ENCODE measurements at places on chromosomes 3 and 15.

DNA sequence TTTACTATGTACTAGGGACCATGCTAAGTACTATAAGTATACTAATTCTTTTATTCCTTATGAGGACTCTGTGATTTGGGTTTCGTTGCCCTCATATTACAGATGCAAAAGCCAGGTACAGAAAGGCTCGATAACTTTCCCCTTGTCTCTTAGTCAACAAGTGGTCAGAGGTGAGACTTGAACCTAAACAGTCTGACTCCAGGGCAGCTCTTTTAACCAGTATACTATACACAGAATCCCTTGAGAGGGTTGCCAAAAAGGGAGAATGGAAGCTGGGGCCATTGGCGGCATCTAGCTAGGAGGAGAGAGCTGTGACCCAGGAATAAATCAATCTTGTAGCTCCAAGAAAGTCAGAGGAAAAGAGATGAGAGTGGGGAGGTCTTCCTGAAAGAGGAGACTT, 92.4 kb downstream of the TOP2B start:
- DNase-seq = no peak

DNA sequence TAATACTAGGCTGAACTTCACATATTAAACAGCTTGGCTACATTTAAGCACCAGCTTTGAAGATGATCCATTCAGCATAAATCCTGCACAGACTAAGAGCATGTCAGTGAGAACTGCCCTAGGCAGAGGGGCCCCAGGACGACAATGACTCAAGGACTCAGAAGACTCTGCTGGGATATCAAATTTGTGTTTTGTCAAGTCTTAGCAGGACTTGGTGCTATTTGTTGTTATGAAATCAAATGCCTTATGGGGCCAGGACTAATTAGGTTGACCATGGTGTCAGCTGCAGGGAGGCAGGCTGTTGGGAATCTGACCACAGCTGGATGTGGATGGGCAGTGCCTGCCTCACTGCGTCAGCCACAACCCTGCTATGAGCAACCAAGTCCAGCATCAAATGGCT, 91.8 kb downstream of the RYR3 start:
- DNase-seq = no peak

DNA sequence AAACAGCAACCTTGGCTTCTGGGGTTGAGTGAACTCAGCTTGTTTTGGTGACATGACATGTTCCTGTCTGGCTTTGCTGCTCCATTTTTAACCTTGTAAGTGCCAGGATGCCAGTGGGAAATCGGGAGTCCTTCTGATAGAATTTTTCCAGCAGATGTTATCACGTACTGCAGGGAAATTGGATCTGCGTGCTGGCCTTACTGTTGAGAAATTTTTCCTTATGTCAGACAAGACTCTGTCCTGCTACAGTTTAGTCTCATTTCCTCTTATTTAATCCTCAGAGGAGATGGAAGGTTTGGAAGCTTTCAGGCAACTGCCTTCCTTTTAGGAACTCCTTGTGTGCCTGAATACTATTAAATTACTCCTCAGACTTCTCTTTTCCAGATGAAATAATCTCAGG, 80.6 kb downstream of the PGPEP1L start:
- no peak for DNase-seq

DNA sequence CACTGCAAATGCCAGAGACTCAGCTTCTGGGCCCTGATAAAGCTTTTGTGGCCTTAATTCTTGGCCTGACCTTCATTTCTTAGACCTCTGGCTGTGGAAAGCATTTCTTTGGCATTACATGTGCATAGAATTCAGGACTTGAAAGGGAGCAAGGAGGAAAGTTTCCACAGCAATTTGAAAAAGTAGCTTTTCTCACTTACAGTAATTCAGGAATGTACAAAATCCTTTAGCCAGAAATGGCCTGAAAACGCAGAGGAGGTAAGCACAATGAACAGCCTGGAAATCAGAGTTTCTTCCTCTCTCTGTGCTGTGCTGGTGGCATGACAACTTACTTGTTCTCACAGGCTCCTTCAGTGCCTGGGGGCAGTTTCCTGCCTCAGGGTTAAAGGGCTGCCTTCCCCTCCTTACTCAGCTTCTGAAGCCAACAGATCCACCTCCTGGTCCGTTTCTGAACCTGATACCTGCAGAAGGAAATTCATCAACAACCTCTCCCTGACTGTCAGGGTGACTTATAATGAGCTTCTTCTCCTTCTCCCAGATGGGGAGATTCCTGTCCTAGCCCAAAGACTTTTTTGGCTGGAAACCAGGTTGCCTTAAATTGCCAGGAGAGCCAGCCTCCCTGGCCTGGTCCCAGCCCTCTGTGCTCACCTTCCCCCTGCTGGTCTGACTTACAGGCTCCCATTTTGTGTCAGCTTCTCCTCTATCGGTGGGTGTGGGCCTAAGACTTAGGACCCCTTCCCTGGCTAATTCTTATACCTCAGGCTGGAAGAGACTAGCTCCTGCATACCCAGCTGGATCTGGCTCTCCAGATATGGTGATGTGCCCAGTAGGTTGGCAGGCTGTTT, 102.3 kb downstream of the MYRIP start:
- no peak for DNase-seq

DNA sequence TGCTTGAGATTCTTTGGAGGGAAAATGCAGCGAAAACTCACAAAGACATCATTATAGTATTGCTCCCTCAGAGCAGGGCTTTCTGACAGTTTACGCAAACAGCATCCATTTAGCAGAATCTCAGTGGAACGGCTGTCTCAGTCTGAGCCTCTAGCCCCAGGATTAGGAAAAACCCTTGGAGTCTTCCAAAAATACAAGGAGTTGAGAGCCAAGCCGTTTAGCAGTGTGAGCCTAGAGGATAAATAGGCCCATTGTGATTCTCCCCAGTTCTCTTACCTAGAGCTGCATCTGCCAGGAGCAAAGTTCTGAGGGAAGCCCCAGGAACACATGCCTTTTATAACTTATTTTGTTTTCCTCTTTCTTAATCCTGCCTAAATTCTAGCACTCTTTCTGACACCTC, 359.6 kb downstream of the NTRK3 start:
- DNase-seq = no peak

DNA sequence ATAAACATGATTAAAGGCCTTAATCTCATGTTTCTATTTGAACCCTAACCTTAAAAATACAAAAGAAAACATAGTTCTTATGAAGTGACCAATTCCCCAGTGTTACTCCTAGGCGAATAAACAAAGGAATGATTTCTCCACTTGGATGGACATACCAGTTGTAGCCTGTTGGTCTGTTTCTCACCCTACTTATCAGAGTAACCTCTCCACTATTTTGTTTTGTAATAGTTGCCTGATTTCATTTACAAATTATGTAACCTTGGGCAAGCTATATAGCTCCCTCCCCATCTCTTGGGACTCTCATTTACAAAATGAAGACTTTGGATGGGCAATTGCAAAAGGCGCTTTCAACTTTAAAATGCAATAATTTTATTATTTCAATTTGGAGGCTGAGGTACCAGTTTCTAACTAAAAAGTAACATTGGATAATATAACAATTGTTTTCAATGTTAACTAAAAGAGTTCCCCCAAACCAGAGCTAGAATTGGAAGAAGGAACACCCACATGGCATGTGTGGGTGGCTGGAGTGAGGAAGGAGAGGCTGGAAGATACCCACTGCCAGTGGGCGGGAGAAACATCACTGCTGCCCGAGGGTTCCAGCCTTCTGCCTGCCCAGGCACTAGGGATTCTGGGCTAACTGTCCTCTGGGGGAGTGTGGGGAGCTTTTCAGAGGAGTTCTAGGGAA, 74.2 kb downstream of the RFTN1 start:
- no peak for DNase-seq

GRCh38 chr3:113222451-113223086, 11.2 kb downstream of the BOC start:
- no peak for DNase-seq

GRCh38 chr15:67859331-67859946, 19.6 kb upstream of the RNU6-1 start:
- DNase-seq = no peak

DNA sequence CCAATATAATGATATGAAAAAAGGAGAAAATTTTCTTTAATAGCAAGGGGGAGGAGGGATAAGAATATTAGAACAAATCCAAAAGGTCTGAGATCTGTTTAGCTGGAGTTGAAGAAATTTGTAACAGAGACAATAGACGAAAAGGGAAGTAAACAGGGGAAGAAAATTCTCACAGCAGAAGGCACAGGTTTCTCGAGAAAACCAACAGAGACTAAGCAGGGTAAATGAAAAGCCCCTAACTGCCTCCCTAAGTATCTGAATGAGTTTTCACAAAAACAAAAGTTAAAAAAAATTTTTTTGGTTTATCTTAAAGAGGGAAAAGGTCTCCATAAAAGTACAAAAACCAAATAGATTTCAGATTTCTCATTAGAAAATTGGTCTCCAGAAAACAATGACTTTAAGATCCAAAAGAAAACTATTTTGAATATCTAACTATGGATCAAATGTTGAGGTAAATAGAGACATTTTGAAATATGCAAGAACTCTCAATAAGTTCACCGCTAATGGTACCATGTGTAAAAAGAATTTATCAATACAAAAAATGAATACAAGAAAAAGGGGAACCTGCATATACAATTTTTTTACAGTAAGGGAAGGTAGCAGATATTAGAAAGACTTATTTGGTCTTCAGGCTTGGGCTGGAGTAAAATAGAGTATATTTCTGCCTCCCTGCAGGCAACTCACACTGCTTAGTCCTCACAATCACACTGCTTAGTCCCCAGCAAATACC, 23.9 kb upstream of the NEK10 start:
- no peak for DNase-seq

- no peak for DNase-seq
Observed at GRCh38 chr3:112319516-112320276, 13.3 kb upstream of the CD200 start.

DNA sequence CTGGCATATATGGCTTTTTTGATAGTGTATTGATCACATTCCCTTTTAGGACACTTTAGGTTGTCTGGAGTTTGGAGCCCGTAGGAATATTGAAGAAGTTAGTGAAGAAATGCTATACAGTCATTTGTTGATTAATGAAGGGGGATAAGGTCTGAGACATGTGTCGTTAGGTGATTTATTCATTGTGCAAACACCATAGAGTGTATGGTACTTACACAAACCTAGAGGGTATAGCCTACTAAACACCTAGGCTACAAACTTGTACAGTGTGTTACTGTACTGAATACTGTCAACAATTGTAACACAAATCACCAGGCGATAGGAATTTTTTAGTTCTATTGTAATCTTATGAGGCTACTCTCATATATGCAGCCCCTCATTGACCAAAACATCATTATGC, 3.3 kb downstream of the TPM1 start:
- no peak for DNase-seq

GRCh38 chr3:176554791-176555654, 642.3 kb downstream of the TBL1XR1 start:
- DNase-seq = no peak

GRCh38 chr3:159751146-159751545, 237.5 kb upstream of the IL12A start:
- no peak for DNase-seq

- no peak for DNase-seq
Observed at GRCh38 chr3:189142527-189142926, 29.2 kb upstream of the TPRG1 start.

DNA sequence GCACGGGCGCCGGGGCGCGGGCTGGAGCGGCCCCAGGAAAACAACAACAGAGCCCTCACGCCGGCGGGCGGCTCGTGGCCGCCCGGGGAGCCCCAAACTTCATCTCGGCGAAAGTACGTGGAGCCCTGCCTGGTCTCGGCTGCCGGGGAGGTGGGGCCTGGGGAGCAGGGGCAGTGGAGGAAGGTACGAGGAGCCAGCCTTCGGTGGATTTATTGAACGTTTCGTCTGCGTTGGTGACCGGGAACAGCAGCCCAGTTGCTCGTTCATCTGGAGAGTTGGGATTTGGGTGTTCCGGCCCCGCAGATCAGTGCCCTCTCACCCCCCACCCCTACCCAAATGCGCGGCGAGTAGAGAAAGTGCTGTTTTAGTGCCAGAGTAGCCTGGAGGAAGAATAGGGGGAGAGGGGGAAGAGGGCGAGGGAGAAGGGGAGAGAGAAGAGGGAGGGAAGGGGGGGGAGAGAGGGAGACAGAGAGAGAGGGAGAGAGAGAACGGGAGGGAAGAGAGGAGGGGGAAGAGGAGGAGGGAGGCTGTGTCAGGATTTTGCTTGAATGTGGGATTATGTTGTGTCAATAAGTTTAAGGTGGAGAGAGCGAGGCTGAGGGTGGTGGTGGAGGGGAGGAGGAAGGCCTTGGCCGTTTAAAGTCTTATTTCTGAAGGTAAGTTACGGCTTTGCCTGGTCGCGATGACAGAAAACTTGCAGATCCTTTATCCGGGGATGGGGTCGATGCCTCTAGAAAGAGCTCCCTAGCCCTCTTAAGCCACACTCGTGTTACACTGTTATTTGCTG, 970 bp downstream of the BBX start:
- peak; percentile 42 for DNase-seq

- no peak for DNase-seq
Observed at GRCh38 chr3:42012935-42013690, 51.2 kb upstream of the ULK4 start.

DNA sequence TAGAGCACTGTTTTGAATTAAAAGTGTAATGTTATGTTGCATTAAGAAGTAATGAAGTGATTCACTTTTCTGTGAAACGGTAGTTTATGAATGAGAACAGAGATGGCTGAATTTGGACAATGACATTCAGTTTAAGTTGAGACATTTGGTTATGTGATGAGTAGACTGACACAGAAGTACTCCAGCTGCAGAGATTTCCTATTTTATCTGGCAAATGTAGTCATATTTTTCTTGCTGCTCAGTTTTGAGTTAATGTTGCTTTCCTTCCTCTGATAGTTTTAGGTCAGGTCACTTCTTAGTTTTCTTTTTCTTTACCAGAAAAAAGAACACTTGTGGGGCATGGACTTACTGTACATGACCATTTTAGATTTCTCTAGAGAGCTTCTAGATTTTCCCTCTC, 51.2 kb downstream of the ASB7 start:
- DNase-seq = no peak

DNA sequence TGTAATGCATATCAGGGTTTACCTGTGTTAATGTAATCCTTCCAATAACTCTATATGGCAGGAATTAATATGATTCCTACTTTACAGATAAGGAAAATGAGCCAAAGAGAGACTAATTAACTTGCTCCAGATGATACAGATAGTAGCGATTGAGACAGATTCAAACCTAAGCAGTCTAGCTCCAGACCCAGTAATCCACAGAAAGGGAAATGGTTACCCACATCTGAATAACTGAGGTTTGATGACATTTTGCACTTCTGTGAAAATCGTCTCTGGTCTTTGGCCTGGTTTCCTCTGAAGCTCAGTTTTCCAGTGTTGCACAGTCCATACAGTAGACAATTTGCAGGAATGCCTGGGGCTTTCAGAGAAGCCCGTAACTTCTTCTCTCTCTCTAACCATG, 177.1 kb upstream of the UMPS start:
- DNase-seq = no peak

Measured in iPS DF 19.7 (cell line).